ENCODE measurements at places on chromosomes 2 and 18. TPM values are rescaled to one million over a fixed set of nuclear protein-coding genes. Genes with fewer than 3 reads are reported as not detected.

DNA sequence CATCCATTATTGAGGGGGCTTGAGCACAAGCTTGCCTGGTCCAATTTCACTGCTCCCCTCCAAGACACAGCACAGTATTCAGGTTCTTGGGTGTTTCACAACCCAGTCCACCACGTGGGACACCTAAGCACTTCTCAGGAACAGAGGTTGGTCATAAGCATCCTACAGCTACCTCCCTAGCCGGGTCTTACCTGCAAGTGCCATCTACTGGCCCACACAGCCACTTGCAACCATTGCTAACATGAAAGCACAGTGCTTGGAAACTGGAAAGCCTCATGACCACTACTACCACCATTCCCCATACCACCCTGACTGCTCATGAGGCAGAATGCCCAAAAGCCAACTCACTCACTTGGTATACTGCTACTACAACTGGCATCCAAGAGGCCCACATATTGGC is 105.7 kb upstream of the RPRM start:
- no peak for DNase-seq

- no peak for DNase-seq
Observed at GRCh38 chr2:238910751-238911351, 63.0 kb downstream of the TWIST2 start.

- DNase-seq = no peak
Observed at GRCh38 chr2:105868060-105868459, 123.3 kb downstream of the NCK2 start.

DNA sequence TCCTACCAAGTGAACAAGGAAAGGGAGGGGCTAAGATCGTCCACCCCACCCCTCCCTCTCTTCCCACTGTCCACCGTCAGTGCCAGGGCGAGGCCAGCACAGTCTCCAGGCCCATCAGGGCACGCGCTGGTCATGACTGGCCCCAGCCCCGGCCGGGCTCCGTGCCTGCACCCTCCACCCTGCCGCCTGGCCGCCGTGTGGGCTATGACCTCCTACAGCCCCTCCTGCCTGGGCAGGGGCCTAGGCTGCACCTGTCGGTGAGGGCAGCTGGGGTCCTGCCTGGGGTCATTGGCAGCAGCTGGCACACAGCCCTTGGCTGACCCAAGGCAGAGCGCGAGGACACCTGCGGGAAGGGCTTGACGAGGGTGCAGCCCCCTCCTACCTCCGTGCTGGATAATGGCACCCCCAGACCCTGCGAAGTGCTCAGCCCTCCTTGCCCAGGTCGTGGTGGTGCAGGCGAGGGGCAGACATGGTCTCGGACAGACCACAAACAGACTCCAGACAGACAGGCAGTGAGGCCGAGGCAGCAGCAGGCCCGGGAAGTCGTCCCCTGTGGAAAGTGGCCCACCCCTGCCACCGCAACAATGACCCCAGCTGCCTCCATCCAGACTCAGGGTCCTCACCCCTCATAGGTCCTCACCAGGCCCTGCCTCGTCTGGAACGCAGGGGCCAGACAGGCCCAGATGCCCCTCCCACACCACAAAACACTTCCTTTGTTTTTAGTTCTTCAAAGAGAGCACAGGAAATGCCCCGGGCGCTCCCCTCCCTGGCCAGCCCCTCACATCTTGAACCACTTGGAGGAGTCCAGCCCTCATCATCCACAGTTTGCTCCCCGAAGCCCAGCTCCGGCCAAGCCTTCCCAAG is 43.1 kb upstream of the GPC1 start:
- DNase-seq = no peak

DNA sequence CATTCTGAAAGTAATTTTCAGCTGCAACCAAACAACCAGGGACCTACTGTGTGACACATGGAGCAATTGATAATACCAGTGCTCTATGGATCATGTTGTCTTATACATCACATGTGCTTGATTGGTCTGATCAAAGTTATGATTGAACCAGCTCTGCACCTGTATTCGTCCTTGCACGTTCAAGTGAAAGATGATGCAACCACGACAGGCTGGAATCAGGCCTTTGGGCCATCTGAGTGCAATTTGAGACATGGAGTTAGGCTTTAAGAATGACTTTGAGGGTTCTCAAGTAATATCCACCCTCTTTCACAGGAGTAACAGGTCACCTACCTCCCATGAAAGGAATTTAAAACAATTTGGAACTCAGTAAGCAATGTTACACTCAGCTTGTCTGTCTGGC is 165.2 kb downstream of the SLC8A1 start:
- DNase-seq = no peak

GRCh38 chr2:65548576-65549256 is 116.3 kb upstream of the SPRED2 start:
- no peak for DNase-seq

DNA sequence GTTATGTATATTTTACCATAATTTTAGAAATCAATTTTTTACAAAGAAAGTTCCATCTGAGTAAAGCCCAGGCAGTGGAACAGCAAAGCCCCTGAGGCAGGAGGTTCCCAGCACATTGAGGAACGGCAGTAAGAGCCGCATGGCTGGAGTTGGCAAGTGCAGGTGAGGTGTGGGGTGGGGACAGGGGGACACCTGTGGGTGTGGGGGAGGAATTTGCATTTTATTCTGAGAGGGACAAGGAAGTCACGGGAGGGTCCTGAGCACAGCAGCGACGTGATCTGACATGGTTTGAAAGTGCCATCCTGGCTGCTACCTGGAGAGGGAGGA is 16.1 kb upstream of the ADI1 start:
- no peak for DNase-seq

DNA sequence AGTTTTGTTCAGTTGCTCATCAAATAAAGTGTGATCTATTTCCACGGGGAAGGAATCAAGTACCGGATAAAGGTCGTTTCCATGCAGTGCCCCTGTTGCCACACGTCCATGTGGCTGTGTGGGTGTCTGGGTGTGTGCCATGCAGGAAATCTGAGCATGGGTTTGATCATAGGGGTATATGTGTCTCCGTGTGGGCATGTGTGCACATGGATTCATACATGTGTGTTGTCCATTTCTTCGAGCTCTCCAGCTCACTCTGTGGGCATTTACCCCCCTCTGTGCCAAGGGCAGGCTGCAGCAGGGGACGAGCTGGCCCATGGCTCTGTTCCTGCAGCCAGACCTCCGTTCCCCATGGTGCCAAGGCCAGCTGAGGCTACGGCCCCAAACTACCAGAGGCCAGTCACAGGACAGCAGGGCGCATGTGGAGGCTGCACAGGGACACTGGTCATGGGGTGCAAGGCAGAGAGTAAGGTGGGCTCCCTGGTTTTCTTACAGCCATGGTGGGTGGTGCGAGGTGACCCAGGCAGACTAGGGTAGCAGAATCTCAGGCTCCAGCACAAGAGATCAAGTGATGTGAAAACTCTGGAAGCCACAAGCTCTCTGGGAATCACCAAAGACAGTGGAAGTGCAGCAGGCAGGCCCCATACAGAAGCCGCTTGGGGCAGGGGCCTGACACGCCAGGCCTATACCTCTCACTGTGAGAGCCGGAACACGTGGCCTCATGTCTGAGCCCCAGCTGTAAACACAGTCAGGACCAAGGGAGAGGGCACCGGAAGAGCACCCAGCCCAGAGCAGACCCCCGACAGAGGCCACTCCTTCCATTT is 66.4 kb upstream of the RAB6C start:
- DNase-seq = no peak

- no peak for DNase-seq
Observed at GRCh38 chr2:168660870-168661862, 141.3 kb upstream of the NOSTRIN start.

DNA sequence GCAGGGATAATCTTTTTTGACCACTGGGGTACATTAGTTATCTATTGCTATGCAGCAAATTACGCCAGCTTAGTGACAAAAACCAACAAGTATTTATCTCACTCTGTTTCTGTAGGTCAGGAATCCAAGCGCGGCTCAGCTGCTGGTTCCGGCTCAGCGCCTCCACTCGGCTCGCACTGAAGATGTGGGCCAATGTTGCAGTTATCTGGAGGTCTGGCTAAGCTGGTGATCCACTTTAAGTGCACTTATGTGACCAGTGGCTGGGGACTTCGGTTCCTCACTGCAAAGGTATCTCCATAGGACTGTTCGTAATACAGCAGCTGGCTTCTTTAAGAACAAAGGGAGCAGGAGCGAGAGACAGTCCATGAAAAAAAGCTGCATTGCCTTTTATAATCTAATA is 591.9 kb downstream of the TMEM182 start:
- no peak for DNase-seq

GRCh38 chr18:75238786-75239185 is 28.2 kb downstream of the TSHZ1 start:
- DNase-seq = no peak

DNA sequence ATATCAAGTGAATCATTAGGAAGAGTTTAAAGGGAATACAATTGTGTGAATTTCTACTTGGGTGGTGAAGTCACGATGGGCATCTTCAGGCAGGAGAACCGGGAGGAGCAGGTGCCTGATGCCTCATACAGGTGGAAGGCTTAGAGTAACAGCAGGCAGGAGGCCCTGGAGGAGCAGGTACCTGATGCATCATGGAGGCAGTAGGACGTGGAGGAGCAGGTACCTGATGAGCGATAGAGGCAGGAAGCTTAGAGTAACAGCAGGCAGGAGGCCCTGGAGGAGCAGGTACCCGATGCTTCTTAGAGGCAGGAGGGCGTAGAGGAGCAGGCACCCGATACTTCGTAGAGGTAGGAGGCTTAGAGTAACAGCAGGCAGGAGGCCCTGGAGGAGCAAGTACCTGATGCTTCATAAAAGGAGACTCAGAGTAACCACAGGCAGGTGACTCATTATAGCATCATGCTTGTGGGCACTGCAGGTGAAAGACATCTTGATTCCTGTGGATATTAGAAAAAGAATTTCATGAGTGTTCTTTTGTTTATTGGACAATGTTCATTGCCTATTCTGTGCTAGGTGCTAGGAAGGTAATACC is 133.9 kb downstream of the ATP9B start:
- DNase-seq = no peak

GRCh38 chr2:179247318-179248023 is 17.2 kb downstream of the SESTD1 start:
- DNase-seq = no peak

- no peak for DNase-seq
Observed at GRCh38 chr2:96120091-96120720, 3.8 kb upstream of the ADRA2B start.

SLC23A3 gene
- not detected for polyA plus RNA-seq

MYO1B gene
- not detected for polyA plus RNA-seq

KCNIP3 gene
- polyA plus RNA-seq = not detected

ITGA6 gene
- polyA plus RNA-seq = 41.4 TPM

All from CD4-positive, CD25-positive, alpha-beta regulatory T cell (primary cell).